ENCODE measurements at places on chromosomes 1 and 21. TPM values are rescaled to one million over a fixed set of nuclear protein-coding genes. Genes with fewer than 3 reads are reported as not detected.

DNA sequence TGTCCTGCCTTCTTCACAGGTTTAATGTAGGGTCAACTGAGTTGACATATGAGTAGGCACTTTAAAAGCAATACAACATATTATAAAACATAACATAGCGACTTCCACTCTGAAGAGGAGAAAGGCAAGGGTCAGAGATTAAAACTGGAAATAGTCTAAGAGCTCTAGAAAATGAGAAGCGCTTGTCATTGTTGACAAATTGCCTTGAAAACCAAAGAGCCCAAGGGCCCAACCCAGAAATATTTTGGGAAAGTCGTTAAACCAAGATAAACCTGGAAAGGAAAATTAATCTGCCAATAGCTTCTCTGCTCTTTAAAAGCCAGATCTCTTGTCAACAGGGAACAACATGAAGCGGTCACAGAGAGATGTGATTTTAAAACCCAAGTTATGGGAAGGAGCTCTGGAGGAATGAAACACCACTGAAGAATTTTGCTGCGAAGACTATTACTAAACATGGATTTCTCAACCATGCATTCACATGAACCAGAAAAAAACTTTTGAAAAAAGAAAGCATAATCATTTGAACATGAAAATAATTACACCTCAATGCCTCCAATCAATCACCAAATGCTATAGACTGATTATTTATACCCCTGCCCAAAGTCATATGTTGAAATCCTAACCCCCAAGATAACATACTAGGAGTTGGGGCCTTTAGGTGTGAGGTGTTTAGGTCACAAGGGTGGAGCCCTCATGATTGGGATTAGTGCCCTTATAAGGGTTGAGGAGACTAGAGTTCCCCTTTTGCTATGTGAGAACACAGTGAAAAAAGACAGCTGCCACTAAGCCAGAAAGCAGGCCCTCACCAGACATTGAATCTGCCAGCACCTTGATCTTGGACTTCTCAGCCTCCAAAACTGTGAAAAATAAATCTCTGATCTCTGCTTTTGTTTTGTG, 33.0 kb upstream of the MTF1 start:
- H3K4me1 ChIP-seq = no peaks in the 10 kb centered on the region
- no peaks in the 10 kb centered on the region for H3K27me3 ChIP-seq
- H3K27ac ChIP-seq = no peak overlapping the region
- H3K36me3 ChIP-seq = no peaks in the 10 kb centered on the region
- DNase-seq = no peak
- H3K4me3 ChIP-seq = no peak overlapping the region

- H3K4me3 ChIP-seq = no peak overlapping the region
- peaks cover 30% of the 10 kb centered on the region for H3K4me1 ChIP-seq
- H3K27ac ChIP-seq = no peak overlapping the region
- DNase-seq = no peak
- H3K27me3 ChIP-seq = peaks cover 4% of the 10 kb centered on the region
Observed at GRCh38 chr21:33110340-33110715, 40.4 kb downstream of the OLIG1 start.

The FAM3B gene
- not detected for total RNA-seq

DNA sequence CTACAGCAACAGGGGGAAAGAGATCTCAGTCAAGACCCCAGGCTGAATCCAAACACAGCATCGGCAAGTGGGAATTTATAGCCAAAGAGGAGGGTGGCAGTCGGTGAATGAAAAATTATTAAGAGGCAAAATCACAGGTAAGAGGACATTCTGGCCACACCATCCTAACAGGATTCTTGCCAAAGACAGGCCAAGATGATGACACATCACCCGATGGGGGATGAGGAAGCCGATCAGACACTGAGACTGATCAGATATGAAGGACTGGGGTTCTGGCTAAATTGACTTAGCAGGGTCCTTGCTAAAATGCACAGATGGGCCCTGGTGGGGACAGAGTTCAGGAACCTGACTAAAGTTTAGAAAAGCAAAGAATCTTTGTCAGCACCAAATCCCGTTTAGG, 402.2 kb downstream of the SMYD3 start:
- peaks cover 1% of the 10 kb centered on the region for H3K27me3 ChIP-seq
- no peak overlapping the region for H3K27ac ChIP-seq
- no peak for DNase-seq
- peaks cover 5% of the 10 kb centered on the region for H3K4me1 ChIP-seq

- no peaks in the 10 kb centered on the region for H3K36me3 ChIP-seq
- no peak for DNase-seq
- H3K4me1 ChIP-seq = peaks cover 4% of the 10 kb centered on the region
Observed at GRCh38 chr1:203935321-203935720, 73.9 kb downstream of the SNRPE start.

All from glutamatergic neuron (in vitro differentiated cells).